Stimulated activated CD8-positive, alpha-beta memory T cell treated with anti-CD3 and anti-CD28 coated beads, Interleukin-7, amount 100 ng/mL, for 1 hour (primary cell): ENCODE measurements at places on chromosomes 1 and 21.

GRCh38 chr1:175155936-175156335 is 36.6 kb downstream of the KIAA0040 start:
- DNase-seq: no peak

DNA sequence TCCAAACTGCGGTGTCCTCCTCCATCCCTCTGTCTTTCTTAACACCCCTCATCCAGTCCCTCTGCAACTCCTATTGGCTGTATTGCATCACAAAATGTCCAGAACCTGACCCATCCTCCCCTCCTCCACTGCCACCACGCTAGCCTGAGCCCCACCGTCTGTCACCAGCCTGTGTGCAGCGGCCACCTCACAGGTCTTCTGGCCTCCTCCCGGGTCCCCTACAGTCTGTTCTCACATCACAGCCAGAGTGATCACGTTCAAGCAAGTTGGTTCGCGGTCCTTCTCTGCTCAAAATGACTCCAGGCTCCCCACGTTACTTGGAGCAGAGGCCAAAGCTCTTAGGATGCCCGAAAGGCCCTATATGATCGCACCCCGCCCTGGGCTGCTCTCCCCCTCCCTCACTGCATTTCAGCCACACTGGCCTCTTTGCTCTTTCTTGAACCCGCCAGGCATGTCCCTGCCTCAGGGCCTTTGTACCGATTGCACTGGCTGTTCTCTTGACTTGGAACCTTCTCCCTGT is 2.4 kb upstream of the PADI4 start:
- DNase-seq: no peak

GRCh38 chr1:159171254-159171687 is at the start of gene CADM3:
Gene CADM3 (plus strand): TSS chr1:159171615. CDS start chr1:159171766, 151 bp downstream.
- no peak for DNase-seq

DNA sequence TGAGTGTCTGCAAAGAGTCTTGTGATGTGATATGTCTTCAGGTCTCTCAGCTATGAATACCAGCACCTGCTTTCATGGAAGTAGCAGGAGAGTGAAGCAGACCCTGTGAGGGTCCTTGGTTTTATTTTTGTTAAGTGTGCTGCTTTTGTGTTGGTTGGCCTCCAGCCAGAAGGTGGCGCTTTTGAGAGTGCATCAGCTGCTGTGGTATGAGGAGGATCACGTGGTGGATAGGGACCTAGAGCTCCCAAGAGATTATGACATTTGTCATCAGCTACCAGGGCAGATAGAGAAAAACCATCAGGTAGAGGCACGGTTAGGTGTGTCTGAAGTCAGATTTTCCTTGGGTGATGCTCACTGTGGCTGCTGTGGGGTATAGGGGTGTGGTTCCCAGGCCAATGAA is 1232.1 kb downstream of the MRPL39 start:
- no peak for DNase-seq

- DNase-seq: no peak
Observed at GRCh38 chr1:185896863-185897262, 162.7 kb downstream of the HMCN1 start.

DNA sequence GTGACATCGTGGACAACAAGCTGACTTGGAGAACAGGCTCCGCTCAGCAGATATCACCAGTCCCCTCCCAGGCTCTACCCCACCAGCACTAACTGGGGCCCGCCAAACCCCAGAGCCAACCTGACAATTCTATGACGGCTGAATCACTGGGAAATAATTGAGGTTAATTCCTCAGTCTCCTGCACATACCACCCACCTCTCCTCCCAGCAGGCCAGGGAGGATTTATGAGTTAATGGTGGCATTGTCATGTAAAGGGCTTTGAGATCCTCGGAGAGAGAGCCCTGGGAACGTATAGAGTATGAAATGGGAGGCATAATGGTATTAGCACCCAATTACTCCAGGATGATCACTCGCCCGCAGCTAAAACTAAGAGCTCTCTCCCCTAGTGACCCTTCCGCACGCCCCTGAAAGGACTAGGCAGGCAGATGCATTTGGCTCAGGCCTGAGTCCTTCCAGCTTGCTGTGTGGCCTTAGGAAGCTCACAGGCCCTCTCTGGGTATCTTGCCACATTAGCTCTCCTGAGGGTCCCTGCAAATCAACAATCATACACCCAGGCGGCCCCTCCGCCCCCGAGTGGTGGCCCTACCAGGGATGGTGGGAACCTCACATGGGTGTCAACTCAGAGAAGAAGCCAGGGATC is 27.3 kb upstream of the PAX7 start:
- DNase-seq: no peak

GRCh38 chr1:201184307-201185122 is 6.1 kb upstream of the IGFN1 start:
- no peak for DNase-seq

DNA sequence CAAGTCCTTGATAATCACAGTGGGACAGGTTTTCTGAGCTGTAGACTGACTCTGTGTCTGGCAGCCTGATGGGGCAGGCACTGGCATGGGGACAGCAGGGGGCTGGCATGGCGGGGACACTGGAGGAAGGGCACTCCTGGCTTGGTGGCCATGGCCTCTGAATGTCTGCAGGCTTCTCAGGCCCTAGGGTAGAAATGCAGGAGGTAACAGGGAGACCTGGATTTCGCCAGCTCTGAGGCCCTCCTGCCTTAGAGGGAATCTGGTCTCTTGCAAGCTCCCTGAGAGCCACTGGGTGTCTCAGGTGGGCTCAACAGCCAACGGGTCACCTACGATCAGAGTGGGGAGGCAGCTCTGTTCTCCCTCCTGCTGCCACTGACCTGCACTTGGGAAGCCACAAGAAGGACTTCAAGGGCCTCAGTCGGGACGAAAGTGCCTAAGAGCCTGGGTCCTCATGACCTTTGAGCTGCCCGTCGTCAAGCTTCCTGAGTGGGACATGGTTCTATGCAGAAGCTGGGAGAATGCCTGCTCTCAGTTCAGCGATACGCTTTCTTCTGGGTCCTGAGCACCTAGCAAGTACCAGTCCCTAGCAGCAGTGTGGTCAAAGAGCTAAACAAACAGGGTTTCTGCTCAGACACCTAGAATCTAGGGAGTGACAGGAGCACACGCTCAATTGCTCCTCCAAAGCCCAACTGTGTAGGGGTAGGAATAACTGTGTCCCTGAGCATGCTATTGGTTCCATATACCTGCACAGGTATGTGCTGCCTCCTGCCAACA is 569.0 kb downstream of the PTPRU start:
- no peak for DNase-seq

DNA sequence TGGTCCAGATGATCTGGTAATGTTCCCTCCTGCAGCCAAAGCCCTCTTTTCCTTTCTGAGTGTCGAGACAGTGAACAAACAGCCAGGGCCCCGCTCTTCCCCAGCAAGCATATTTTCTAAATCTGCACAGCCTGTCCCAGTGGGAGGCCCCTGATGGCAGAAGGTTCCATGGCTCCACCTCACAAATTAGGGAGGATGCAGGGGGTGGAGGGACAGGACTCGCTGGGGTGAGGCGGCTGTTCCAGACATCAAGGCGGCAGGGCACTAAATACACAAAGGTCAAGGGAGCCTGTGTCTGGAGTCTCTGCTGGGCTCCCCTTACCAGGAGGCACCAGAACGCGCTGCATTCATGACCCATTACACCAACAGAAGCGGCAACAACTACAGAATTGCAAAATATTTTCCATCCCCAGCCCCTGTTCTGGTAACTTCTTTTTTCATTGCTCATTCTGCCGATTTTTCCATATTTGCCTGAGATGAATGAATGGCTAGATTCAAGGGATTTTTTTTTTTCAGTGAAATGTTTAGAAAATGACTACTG is 27.0 kb upstream of the PRELP start:
- no peak for DNase-seq

DNA sequence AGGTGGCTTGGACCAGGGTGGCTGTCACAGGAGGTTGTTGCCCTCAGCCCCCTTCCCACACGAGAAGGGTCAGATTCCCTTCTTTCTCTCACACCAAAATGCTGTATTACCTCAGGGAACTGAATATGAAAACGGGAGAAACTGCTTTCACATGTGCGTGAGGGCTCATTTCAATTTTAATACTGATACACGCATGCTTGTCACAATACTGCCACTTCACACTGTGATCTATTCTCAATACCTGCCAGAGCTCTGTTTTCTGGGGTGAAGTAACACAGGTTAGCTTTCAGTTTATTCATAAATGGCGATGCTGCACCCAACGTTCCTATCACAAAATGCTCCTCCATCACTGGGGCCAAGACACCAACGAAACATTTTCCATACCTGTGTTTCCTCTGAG is 181.8 kb downstream of the APP start:
- no peak for DNase-seq

DNA sequence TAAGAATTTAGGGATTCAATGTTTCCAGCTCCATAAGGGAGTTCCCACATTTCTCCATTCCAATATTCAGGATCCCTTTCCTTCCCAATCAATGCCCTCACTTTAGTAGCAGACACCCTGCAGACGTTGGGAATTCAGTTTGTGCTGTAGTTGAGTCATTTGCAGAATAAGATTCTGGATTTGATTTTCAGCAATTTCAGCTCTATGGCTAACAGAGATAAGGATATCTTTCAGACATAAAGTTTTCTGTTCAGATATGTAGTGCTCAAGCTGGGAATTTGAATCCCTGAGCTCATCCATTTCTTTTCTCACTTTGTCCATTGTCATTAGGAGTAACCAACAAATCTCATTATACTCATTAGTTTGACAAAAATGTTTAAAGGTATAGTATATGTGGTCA is 13.1 kb downstream of the MPZL1 start:
- DNase-seq: no peak

- no peak for DNase-seq
Observed at GRCh38 chr1:234861761-234862160, 251.8 kb upstream of the IRF2BP2 start.

DNA sequence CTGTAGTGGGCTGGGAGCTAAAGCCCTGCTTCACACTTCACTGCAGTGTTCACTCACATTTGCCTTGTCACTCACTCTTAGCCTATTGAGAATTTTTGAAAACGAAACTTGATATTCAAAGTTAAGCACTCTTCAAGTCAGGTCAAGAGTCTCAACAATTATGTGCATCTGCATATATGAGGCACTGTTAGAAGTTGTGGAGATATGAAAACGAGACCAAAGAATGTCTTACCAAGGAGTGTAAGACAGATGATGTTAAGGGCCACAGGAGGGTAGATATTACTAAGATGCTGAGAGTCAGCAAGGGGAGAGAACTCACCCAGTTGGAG is 64.7 kb upstream of the GJA8 start:
- DNase-seq: no peak

DNA sequence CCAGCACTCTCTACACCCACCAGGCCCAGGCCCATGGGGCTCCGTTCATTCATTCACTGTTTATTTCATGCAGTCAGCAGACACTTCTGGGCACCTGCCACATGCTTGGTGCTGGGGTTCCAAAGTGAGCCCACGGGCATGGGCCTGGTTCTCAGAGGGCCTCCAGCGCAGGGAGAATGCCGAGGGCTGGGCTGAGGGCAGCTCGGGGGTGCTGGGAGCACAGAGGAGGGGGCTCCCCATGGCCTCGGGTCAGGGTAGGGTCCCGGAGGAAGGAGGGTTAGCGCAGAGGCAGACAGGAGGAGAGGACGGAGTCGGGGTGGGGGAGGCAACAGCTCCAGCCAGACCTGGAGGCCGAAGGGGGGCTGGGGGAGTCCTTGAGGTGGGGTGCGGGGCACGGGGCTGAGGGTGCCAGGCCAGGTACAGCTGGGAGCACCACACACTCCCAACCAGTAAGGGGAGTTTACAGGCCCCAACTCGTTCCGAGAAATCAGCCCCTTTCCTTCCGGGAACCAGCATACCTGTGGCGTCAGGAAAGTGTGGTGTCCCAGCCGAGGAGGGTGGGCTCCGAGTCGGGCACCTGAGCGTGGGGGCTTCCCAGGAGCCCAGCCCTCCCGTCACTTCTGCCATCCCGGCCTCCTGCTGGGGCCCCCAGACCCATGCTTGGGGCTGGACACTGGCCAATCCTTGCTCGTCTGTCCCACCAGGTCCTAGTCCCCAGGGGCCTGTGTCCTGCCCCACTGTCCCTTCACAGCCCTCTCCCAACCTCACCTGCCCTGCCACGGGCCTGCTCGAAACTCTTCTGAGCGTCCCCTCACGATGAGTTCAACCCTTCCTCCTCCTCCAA is 10.8 kb downstream of the ARHGEF16 start:
- no peak for DNase-seq

- DNase-seq: no peak
Observed at GRCh38 chr1:6117624-6118023, 62.5 kb downstream of the CHD5 start.

GRCh38 chr1:66168948-66169671 is 364.8 kb upstream of the SGIP1 start:
- no peak for DNase-seq

DNA sequence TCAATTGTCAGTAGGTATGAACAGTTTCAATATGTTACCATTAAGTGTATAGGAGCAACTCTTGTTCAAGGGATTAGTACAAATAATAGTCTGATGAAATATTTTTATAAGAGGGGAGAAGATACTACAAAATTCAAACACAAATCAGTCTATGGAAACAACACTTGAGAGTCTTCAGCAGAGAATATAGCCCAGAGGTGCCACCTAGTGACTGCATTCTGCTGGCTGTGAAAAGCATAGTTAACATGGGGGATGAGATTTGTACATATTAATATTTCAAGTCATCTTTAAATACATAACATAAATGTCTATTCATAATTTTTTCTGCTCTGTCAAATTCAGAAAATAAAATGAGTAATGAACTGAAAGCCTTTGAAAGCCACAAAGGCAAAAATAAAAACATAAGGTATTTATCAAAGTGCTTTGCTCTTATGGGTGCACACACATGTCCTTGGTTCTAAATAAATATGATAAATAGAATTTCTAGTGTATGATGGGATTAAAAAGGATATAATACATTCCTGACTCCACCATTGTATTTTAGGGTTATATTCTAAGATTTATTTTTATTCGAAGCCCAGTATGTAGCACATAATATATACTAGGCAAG is 440.9 kb upstream of the ZRANB2 start:
- no peak for DNase-seq

DNA sequence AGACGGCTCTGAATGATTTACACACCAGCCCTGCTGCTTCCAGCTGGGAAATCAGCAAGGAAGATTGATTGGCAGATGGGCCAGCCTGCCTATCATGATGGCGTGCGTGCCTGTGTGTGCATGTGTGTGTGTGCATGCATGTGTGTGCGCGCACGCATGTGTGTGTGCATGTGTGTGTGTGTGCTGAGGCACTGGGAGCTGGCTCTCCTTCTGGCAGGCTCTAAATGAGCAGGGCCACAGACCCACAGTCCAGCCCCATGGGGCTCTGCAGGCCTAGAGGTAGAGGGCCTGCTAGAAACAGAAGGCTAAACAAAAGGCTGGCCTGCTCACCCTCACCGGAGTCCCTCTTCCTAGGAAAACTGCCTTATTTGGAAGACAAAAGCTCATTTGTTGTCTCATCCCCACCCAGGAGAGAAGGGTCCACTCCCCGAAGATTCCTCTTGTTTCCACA is 6.0 kb downstream of the KLHDC8A start:
- no peak for DNase-seq
